COR-L47 (cell line): ENCODE measurements at places on chromosomes 12 and 14.

DNA sequence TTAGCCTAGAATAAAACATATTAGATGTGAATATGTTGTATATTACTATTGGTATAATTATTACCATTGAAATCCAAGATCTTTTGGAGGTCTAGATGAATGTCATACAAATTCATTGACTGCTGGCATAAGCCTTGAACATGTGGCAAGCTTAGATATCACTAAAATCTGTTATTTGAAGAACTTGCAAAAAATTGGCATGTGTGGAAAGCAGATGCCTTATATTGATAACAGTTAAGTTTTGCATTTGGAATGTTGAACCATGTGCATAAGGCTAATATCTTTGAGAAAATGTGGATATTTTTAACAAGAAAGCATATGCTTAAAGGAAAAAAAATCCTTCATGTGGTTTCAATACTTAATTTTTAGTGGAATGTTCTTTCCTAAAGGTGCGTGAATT, 203.6 kb upstream of the PRICKLE1 start:
- no peak for DNase-seq

DNA sequence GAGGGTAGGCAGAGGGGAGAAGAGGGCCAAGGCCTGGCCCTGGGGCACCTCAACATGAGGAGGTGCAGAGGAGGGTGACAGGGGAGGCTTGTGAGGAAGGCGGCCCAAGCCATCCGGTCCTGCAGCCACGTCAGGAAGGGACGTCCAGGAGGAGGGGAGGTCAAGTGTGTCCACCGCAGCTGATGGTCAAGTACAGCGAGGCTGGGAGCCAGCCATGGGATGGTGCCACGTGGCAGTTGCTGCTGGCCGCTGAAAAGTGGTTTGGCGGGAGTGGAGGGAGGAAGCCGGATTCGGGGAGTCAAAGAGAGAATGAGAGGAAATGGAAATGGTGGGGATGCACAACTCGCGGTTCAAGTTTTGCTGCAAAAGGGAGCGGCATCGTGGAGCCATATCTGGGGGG, 41.2 kb downstream of the PRIMA1 start:
- DNase-seq = no peak

DNA sequence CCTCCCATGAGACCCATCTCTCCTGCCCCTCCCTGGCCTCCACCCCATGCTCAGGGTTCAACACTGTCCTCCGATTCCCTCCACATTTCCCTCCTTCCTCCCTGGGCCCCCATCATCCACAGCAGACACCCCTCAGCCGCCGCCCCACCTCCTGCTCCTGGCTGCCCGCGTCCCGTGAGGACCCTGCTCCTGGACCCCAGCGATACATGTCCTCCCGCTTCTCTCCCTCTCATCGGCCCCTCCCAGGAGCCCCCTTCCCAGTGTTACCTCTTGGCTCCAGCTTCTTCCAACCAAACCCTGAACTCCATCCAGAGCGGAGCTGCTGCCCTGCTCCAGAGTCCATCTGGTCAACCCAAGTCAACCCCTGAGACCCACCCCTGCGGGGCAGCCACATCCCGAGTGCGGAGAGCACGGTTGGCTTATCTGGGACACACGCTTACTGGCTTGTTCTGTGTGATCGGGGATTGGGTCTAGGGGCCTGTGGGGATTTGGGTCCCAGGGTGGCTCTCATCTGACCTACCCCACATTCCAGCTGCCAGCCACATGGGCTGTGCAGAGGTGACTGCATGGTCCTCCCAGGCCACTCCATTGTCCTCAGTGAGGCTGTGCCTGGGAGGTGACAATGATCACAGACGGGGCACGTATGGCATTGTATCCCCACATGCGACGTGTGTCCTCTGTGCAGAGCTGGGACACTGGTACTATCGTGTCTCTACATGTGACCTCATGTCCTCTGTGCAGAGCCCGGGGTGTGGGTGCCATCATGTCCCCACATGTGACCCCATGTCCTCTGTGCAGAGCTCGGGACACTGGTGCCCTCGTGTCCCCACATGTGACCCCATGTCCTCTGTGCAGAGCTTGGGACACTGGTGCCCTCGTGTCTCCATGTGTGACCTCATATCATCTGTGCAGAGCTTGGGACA, 333.6 kb downstream of the ADGRD1 start:
- no peak for DNase-seq

DNA sequence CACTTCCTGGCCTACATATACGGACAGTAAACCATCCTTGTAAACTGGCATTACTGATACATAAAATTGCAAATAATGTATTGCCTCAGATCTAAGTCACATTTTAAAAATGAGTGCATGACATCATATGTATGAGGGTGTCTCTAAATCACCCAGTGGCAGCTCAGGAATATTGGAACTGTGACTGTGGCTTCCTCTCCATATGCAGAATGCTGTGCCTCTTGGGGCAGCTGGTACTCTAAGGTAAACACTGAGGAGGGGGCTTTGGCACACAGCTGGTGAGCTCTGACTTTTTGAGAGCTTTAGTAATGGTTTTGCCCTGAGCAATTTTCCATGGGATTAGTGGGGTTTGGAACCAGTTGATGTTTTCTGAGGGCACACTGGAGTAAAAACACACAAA, 263.7 kb downstream of the BMP4 start:
- no peak for DNase-seq

- DNase-seq = no peak
Observed at GRCh38 chr14:95307402-95308041, 12.2 kb downstream of the CLMN start.

DNA sequence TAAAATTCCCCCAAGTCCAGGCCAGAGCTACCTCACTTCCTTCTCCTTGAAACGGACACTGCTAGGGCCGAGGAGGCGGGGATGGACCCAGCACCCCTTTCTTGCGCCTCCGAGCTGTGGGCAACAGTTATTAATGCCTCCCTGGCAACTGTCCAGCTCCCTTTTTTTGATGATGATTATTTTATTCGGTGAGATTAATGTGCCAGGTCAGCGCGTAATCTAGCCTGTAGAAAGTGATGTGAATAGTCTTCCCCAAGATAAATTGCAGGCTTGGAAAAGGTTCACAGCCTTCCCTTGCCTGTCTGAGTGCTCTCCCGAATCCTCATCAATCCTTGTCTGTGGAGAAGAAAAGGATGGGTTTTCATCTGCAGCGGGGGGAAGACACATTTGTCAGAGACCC, 54.3 kb downstream of the RNFT2 start:
- DNase-seq = no peak

DNA sequence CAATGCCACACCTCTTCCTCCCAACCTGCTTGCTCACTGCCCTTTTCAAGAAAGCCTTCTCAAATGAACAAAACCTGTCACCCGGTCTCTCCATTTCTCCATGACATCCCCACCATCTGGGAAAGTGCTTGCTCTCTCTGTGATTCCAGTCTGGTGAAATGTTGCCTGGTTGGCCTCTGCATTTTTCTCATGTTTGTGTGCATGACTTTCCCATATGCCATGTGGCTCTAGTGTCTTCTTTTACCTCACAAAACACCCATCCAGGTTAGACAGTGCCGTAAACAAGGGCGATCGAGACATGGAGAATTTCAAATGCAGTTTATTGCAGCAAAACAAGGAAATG, 5.8 kb downstream of the KRT1 start:
- no peak for DNase-seq

- DNase-seq = no peak
Observed at GRCh38 chr14:76931631-76932402, 96.7 kb downstream of the IRF2BPL start.

DNA sequence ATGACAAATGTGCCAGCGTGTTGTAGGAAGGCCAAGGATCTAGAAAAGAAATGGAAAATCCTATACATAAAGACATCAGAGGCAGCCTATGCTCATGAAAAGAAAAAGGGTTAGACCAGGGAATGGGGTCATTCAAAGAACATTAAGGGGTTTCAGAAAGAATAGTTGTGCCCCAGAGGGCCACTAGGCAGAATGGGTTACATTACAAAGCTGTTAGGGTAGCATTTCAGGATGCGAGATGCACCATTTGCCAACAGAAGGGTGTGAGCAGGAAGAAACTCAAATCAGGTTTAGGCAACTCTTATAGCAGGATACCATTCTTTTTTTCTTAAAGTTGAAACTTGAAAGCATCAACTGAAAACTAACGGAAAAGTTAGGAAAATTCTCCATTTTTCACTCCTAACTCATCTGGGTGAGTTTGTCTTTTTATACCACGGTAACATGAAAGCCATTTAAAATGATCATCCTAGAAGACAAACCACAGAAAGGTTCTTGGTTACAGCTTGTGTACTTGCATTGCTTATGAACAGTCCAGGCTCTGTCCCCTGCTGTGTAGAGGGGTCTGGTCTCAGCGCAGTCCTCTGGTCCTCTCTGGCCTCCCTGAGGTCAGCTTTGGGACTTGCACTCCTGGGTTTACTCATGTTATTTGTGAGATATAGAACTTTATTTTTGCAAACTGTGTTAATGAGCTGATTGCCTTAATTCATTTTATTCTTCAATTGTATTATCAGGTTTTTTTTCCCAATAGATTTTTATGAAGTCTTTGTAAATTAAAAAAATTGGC, 209.1 kb downstream of the DACT1 start:
- DNase-seq = no peak

DNA sequence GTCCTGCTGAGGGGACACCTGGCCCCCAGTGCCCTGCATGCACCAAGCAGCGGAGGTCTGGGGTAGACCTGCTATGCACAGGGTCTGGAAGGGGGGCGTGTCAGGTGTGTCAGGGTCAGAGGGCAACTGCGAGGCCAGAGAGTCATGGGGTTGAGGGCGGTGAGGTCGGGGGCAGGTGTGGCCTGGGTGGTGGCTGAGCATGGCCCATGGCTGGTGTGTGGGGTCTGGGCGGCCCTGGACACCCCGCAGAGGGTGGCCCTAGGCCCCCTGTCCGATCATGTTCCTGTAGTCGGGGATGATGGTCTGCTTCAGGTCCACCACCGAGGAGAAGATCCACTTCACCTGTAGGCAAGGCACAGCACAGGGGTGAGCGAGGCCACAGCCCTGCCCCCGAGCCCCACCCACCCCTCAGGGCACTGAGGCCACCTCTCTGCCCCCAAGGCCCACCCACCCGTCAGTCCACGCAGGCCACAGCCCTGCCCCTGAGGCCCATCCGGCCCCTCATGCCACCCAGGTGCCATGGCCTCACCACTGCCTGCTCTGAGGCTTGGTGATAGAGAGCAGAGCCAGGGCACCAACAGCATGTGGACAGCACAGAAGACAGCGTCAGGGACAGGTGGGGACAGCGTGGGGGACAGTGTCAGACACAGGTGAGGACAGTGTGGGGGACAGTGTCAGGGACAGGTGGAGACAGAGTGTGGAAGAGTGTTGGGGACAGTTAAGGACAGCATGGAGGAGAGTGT, 211.3 kb downstream of the TMEM121 start:
- no peak for DNase-seq

DNA sequence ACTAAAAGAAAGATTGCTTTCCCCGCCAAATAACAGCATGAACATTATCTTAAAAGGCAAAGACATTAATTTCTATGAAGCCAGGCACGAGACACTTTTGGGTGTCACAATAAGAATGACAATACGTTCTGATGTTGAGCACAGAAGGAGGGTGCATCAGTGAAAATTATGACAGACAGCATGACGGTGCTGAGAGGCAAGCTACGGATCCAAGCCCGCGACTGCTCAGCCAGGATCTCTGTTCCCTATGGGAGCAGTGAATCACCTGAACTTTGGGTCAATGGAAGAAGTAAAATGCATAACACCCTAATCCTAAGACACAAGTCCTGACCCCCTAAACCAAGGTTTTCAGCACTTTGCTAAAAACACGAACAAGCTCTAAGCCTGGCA, 51.7 kb downstream of the SLC25A47 start:
- DNase-seq = no peak

GRCh38 chr14:91606851-91607250, 96.7 kb upstream of the PPP4R3A start:
- DNase-seq = no peak

DNA sequence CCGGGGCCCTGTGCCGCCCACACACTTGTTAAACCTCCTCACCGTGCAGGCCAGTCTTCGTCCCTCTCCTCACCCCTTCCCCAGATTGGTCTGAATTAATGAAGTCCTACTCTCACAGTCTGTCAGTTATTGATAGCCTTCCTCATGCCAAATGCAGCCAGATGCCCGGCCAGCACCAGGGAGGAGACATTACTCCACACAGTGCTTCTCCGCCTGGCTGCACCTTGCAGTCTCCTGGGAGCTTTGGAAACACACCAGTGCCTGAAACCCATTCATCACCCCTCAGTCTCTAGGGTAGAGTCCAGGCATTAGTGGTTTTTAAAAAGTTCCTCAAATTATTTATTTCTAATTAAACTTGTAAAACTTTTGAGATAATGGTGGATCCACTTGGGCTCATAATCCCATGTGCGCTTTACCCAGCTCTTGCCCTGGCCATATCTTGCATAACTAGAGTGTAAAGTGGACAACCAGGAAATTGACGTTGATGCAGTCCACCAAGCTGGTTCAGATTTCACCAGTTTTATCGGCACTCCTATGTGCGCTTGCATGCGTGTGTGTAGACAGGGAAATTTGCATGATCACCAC, 38.2 kb upstream of the TSPAN9 start:
- DNase-seq = no peak

GRCh38 chr12:131041968-131042833, 88.5 kb downstream of the ADGRD1 start:
- DNase-seq = no peak

DNA sequence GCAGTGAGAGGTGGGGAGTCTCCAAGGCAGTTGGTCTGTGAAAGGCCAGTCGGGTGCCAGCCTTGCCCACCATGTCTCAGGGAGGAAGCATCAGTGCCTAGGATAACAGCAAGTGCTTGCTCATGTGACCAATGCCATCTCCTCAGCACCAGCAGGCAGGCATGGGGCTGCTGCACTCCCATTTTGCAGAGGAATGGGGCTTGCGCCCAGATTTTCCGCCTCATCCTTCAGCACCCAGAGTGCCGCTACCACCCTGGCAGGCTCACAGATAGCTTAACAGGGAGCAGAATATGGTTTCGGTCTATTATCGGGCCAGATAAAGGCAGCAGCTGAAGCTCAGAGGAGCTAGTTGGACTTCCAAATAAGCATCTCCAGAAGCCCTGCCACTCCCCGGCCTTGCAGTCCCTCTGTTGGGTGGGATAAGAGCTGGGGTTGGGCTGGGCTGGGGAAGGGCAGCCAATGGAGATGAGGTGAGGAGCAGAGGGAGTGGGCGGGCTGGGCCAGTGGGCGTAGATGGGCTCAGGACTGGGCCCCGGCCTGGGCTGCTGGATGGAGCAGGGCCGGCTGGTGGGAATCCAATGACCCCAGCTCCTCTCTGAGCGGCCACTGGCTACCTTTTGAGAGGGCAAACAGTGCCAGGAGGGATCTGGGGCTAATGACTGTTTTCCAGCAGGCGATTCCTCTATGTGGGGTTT, 8.4 kb upstream of the KRT80 start:
- DNase-seq = no peak

GRCh38 chr12:51910168-51910567, 2.9 kb downstream of the ACVRL1 start:
- DNase-seq = no peak

DNA sequence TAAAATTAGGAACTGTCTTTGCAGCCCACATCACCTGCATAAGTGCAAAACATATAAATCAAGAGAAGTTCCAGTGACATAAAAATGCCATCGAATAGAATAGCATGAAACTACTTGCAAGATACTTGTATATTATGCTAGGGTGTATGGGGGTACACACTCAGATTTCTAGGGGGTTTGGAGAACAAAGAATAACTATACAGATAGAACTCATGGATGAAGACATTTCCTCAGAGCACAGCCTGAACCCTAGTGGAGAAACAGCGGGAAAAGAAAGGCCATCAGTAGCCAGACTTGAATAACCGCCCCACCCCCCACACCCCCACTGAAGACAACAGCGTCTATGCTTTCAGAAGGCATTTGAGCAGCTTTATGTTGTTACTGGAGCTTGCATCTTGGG, 425.8 kb downstream of the NPAS3 start:
- DNase-seq = no peak
